ENCODE measurements at places on chromosomes 1 and 21.

DNA sequence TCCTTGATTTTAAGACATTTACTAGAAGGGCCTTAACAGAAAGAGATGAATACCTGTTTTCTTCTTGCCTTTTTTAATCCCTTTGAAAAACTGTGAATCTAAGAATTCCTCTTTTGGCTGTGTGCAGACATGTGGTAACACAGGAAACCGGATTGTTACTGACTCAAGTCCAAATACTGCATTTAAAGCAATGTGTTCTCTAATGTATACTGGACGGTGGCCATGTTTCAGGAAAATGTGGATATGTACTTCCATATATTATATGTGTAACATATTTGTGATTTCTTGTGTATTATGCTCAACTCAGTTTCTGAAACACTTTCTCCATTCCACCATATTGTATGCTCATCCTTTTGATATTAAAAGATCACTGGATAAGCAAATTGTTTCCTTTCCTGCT lies 185.1 kb downstream of the LRRC7 start:
- no peak for DNase-seq

GRCh38 chr1:154869351-154870114 lies 548 bp downstream of the KCNN3 start:
- no peak for DNase-seq

- DNase-seq, result no peak
Observed at GRCh38 chr1:72140222-72140621, 142.1 kb downstream of the NEGR1 start.

DNA sequence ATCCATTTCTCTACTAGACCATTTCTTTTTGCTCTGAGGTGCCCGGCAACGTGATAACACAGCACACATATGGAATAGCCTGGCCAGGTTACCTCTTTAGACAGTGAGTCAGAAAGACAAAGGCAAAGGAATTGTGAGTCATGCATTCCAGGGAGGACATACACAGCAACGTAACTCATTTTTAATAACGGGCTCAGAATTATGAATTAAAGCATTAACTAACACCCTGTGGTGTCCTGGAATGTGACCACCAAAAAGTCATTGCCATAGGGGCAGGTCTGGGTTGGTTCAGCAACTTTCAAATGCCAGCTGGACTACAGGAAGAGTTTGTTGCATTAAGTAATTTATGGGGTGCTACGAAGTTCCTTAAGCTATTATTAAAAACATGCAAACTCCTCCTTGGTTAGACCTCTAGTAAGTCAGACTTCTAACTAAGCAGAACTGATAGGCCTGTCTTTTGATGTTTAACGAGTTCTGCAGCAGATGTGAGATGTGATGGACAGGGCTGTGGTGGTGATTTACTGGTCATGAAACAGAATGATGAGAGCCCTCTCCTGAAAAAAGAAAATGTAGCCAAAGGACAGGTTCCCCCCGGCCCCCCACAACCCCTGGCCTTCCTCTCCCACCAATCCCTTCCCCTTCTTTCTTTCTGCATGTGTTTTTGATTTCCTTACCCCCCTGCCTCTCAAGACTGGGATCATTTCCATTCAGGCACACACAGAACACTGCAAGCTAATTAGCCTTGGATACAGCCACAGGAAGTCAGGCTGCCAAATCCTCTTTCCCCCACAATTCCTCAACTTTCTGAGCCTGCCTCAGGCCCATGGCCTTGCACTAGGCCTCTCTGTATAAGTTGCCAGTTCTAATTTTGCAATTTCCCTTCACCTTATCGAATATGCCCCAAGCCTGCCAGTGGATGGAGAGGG lies 88.9 kb upstream of the HAO2 start:
- no peak for DNase-seq

DNA sequence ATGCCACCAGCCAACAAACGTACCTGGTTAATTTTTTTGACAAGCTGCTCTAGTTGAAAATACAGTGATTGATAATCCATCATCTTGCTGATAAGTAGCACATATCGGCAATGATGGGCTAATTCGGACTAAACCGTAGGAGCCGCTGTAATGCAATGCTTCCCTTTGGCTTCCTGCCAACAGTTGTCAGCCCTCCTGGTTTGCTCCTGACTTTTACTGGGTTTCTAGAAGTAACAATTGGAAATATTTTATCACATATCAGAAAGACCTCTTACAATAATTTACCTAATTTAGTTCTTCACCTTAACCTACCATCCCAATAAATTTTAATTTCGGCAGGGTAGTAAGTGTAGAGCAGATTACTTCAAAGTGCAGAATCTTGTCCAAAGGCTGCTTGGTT lies 148.5 kb downstream of the DHRS3 start:
- DNase-seq, result no peak

Data from osteocyte (in vitro differentiated cells).